ENCODE measurements at places on chromosomes 4 and X.

- no peak for DNase-seq
Observed at GRCh38 chrX:121496966-121497365, 449.6 kb downstream of the GLUD2 start.

GRCh38 chr4:145231906-145232700, 51.7 kb upstream of the OTUD4 start:
- DNase-seq = no peak

DNA sequence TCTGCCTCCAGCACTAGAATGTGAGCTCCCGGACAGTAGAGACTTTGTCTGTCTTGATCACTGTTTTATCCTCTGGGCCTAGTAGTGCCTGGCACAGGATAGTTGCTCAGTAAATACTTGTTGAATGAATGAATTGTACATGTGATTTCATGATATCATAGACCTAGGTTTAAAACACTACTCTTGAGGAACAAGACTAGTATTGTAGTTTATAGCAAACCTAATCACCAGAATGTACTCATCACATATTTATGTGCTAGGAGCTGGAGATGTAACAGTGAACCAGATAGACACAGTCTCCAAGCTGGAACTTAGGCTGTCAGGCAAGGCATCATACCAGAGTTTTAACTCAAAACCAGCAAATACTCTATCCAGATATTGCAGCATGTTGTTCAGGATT, 23.5 kb downstream of the GAB3 start:
- no peak for DNase-seq

GRCh38 chrX:153968754-153969124, 2.9 kb downstream of the HCFC1 start:
- DNase-seq = no peak

GRCh38 chrX:49282647-49283011, 13.0 kb downstream of the PPP1R3F start:
- no peak for DNase-seq

DNA sequence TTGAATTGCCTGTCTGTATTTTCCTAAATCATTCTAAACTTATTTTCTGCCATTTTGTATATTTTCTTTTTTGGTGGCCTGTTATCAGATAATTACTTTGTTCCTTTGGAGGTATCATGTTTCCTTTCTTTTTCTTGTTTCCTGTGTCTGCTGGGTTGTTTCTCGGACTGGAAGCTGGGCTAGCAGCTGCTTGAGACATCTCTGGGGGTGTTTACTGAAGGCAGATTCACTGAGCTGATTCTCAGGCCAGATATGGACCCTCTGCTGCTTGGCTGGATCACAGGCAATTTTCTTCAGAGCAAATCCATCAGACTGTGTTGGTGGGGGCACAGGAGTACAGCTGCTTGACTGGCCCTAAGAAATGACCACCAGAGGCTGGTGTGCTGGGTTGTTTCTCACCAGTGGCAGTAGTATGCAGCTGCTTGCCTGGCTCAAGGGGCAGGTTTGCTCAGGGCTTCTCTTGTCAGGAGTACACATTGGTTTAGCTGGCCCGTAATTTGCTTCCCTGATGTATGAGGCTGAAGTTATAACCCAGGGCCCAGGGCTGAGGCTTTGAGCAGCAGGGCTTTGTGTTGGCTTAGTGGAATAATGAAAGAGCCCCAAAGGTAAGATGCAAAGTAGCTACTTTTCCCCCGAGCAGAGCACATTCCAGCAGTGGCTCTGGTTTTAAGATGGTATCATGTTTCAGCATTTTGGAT, 680.6 kb downstream of the TECRL start:
- DNase-seq = no peak

All from activated naive CD8-positive, alpha-beta T cell treated with anti-CD3 and anti-CD28 coated beads, Interleukin-2, amount 50 U/mL, for 24 hours (primary cell).